ENCODE measurements at places on chromosomes 7 and 10.
A peak's percentile ranks its signal among the peaks of the same experiment; 100 is the strongest.

GRCh38 chr7:129298268-129298893 lies 73.6 kb downstream of the AHCYL2 start:
- peak; percentile 17 for DNase-seq

GRCh38 chr10:68163735-68164134 lies 54.4 kb downstream of the MYPN start:
- no peak for DNase-seq

- no peak for DNase-seq
Observed at GRCh38 chr10:16673443-16673842, 143.8 kb downstream of the RSU1 start.

GRCh38 chr10:131115321-131115720 lies 196.2 kb downstream of the TCERG1L start:
- no peak for DNase-seq

GRCh38 chr7:35828817-35829216 lies 28.0 kb downstream of the SEPTIN7 start:
- DNase-seq, result no peak

GRCh38 chr7:45073031-45073785 lies 15.6 kb downstream of the NACAD start:
- DNase-seq, result no peak

- no peak for DNase-seq
Observed at GRCh38 chr10:62395892-62396291, 21.7 kb downstream of the ZNF365 start.

GRCh38 chr10:60235001-60235400 lies 154.7 kb downstream of the ANK3 start:
- DNase-seq, result no peak

Measured in stimulated activated CD8-positive, alpha-beta memory T cell treated with anti-CD3 and anti-CD28 coated beads, Interleukin-2, amount 100 ng/mL, for 1 hour (primary cell).